ENCODE measurements at places on chromosomes 12 and 14.

- DNase-seq = no peak
- H3K4me3 ChIP-seq = no peak overlapping the region
- H3K4me1 ChIP-seq = peaks cover 8% of the 10 kb centered on the region
- H3K36me3 ChIP-seq = no peaks in the 10 kb centered on the region
- H3K27ac ChIP-seq = no peak overlapping the region
- H3K27me3 ChIP-seq = no peaks in the 10 kb centered on the region
Observed at GRCh38 chr14:100391724-100392123, 68.6 kb downstream of the SLC25A47 start.

DNA sequence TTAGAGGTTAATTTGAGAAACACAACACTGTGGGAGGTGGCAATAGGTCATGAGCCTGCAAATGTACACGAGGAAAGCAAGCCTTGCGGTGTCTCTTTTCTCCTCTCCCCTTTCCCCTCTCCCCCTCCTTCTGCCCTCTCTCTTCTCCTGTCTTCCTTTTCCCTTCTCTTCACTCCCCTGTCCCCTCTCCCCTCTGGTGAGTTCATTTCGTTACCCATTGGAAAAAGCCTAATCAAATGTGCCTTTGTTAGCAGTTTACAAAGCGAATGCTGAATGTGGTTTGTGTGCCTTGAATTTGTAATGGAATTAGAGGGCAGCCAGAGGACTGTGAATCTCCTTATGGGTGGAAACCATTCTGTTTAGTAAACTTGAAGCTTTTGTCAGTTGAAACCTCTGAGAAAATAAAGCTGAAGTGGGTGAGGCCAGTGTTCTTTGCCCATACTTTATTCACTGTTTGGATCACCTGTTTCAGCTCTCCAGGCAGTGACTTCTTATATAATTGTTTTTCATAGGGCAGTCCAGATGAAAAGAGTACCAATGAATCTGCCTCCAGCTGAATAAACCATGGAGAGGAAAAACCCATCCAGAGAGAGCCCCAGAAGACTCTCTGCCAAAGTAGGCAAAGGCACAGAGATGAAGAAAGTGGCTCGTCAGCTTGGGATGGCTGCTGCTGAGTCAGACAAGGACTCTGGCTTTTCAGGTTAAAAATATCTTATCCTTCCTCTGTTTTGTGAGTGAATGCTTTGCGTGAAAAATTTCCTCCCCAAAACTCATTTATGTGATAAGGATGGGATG, 7.3 kb downstream of the CIPC start:
- DNase-seq = no peak
- H3K4me1 ChIP-seq = no peaks in the 10 kb centered on the region
- H3K27me3 ChIP-seq = no peaks in the 10 kb centered on the region
- no peak overlapping the region for H3K4me3 ChIP-seq

- no peaks in the 10 kb centered on the region for H3K4me1 ChIP-seq
- no peak for DNase-seq
- H3K4me3 ChIP-seq = no peak overlapping the region
Observed at GRCh38 chr12:21678959-21679358, 21.3 kb upstream of the LDHB start.

DNA sequence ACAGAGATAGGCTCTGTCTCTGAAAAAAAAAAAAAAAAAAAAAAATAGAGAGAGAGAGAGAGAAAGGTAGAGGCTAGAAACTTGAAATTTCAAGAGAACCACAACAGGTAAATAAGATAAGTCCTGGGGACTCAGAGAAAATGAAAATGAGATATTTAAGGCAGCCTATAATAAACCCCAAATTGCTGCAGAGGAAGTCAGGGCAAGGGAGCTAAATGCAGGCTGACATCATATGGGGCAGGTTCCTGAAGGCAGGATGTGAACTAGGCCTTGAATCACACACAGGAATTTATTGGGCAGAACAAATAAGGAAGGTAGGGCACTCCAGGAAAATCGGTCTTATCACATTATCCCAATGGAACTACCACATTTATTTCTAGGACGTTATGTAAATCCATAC, 54.9 kb upstream of the NUDT4 start:
- H3K4me3 ChIP-seq = no peak overlapping the region
- no peaks in the 10 kb centered on the region for H3K27me3 ChIP-seq
- H3K4me1 ChIP-seq = no peaks in the 10 kb centered on the region
- H3K27ac ChIP-seq = no peak overlapping the region
- no peak for DNase-seq
- no peaks in the 10 kb centered on the region for H3K36me3 ChIP-seq

DNA sequence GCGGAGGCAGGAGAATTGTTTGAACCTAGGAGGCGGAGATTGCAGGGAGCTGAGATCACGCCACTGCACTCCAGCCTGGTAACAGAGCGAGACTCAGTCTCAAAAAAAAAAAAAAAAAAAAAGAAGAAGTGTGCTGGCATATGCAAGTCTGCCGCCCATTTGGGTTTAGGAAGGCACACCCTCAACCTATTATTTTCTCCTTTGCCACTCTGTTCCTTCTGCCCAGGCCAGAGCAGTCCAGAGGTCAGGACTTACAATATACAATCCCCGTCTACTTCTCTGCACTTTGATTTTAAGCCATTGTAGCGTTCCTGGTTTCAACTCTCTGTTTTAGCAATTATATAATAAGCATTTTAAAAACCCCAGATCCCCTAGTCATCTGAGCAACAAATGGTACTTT, 39.8 kb downstream of the CATSPERB start:
- no peaks in the 10 kb centered on the region for H3K27me3 ChIP-seq
- no peak overlapping the region for H3K4me3 ChIP-seq
- DNase-seq = no peak

GRCh38 chr12:132300789-132301722, 28.3 kb downstream of the GALNT9 start:
- no peaks in the 10 kb centered on the region for H3K4me1 ChIP-seq
- H3K27me3 ChIP-seq = no peaks in the 10 kb centered on the region
- H3K27ac ChIP-seq = no peak overlapping the region

GRCh38 chr14:56187736-56188135, 69.5 kb downstream of the PELI2 start:
- no peak for DNase-seq
- no peak overlapping the region for H3K4me3 ChIP-seq
- no peak overlapping the region for H3K27ac ChIP-seq

DNA sequence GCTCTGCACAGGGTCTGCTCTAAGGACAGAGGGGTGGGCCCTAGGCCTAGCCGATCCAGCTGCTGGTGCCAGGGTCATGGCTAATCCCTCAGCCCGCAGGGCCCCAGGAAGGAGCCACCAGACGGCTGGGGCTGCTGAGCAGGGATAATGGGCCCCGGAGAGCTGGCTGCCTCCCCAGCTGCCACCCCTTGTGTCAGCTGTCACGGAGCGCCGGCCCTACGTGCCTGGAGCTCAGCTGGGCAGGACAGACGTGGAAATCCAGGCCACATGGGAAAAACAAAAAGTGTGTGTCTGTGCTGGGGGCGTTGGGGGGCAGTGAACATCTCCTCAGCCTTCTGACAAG, 36.2 kb downstream of the CHGA start:
- no peaks in the 10 kb centered on the region for H3K27me3 ChIP-seq
- H3K4me1 ChIP-seq = no peaks in the 10 kb centered on the region
- H3K36me3 ChIP-seq = peaks cover 9% of the 10 kb centered on the region
- H3K4me3 ChIP-seq = no peak overlapping the region

- H3K36me3 ChIP-seq = no peaks in the 10 kb centered on the region
- peaks cover 8% of the 10 kb centered on the region for H3K27me3 ChIP-seq
- no peaks in the 10 kb centered on the region for H3K4me1 ChIP-seq
- no peak for DNase-seq
Observed at GRCh38 chr12:66187036-66187435, 2.0 kb upstream of the IRAK3 start.

DNA sequence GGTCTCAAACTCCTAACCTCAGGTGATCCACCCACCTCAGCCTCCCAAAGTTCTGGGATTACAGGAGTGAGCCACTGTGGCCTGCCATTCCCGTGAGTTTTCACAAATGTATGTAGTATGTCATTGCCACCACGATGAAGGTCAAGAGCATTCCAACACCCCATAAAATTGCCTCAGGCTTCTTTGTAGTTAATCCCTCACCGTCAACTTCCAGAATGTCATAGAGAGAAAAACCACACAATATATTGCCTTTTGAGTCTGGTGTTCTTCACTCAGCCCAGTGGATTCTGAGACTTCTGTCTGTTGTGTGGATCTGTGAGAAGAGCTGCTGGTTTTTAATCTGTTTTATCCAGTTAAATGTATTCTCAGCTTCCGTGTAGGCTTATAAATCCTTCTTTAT, 12.6 kb upstream of the CFAP251 start:
- no peak for DNase-seq
- H3K27ac ChIP-seq = no peak overlapping the region
- H3K4me1 ChIP-seq = no peaks in the 10 kb centered on the region
- peaks cover 56% of the 10 kb centered on the region for H3K36me3 ChIP-seq

DNA sequence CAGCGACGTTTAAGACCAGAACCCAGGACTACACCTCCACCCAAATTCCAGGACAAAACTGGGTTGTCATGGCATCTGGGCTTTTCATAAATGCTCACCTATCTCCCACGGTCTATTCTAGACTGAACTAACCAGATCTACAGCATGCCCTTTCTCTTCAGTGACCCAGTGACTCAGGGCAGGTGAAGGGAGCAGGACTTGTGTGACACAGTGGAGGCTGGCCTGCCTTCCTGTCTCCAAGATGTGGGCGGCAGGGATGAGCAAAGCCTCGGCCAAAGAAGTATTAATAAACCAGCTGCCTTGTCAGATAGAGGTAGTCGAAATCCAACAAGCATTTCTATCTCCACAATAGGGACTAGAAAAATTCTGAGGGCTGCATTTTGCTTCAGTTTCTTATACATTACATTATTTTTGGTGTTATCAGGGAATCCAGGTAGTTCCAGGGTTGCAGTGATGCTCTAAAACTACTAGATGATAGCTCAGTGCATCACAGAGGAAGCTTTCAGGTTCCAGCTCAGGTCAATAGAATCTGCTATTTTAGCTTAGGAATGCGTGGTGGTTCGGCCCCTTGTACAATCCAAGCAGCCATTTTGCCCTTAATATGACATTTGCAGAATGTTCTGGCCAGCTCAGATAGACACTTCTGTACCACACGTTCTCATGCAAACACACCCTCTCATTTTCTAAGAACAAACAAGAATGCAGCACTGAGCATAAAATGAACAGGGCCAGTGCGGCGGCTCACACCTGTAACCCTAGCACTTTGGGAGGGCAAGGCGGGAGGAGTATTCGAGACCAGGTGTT, 4.2 kb upstream of the GLRX5 start:
- no peaks in the 10 kb centered on the region for H3K27me3 ChIP-seq
- H3K27ac ChIP-seq = peak overlapping the region; percentile 35
- no peaks in the 10 kb centered on the region for H3K36me3 ChIP-seq
- no peak for DNase-seq
- peaks cover 54% of the 10 kb centered on the region for H3K4me1 ChIP-seq
- H3K4me3 ChIP-seq = no peak overlapping the region

DNA sequence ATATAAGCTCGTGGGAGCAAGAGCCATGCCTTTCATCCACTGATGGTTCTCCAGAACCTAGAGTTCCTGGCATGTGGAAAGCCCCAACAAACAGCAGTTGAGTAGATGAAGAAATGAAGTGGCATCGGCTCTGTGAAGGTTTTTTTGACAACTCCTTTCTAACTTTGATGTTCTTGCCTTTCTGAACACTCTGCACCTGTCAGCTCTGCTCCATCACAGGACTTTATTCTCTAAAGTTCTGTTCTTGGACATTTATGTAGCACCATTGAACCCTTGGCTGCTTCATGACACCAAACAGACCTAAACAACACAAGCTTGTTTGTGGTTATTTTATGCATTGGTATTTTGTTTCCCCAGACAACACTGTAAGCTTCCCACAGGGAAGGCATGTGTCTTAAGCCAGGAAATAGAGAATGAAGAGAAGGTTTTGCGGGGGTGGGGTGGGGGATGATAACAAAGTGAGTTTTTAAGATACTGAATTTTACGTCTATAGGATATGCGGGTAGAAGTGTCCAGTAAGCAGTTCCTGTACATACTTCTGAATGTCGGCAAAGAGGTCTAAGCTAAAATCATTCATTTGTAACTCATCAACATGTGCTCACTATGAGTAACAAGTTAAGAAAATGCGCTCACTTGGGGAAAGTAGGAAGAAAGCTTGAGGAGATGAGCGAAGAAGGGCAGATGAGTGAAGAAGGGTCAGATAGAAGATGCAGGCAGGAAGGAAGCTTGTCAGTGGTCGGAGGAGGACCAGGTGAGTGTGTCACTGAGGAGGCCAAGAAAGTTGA, 146.0 kb upstream of the PLEKHG7 start:
- no peaks in the 10 kb centered on the region for H3K27me3 ChIP-seq
- H3K27ac ChIP-seq = no peak overlapping the region

DNA sequence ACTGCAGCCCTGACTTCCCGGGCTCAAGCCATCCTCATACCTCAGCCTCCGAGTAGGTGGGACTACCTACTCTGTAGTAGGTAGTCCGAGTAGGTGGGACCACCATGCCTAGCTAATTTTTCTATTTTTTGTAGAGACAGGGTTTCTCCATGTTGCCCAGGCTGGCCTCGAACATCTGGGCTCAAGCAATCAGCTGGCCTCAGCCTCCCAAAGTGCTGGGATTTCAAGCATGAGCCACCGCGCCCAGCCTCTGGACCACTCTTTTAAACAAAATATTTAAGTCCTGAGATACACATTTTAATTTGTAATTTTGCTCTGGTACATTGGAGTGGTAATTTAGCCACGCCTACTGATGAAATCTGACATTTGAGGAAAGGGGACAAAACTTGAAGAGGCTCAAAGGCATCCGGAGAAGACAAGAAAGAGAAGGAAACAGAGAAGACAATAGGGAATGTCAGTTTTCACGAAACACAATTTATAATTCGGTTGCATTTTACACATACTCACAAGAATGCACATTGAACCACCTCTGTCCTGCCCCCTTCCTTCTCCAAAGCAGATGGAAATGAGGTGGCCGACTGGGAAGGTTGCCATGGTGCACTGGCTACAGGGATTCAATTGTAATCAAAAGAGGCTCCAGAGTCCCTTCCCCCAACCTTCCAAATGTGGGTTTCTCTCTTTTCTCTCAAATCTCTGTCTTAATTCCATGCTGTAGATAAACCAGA, 9.7 kb upstream of the TUBA1A start:
- H3K36me3 ChIP-seq = no peaks in the 10 kb centered on the region
- H3K4me1 ChIP-seq = peaks cover 3% of the 10 kb centered on the region
- H3K27ac ChIP-seq = no peak overlapping the region

DNA sequence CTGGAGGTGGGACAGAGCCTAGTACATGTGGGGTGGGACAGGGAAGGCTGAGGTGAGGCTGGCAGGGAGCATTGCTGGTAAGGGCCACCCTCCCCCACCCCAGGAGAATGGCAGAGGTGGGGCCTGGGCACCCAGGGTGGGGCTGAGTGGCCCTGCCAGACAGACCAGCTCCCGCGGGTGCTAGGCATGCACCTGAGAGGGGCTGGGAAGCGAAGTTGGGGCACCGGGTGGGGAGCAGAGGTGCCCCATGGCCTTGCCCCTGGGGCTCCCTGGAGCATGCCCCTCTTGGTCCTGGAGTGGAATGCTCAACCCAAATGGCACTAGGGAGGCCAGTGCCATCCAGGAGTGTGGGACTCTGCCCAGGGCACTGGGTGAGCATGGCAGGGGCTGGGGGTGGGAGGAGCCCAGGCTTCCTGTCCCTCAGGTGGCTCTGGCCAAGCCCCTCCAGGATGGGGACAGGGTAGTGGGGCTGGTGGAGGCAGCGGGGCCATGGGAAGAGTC, 1.3 kb downstream of the TNFAIP2 start:
- H3K27me3 ChIP-seq = no peaks in the 10 kb centered on the region
- H3K4me3 ChIP-seq = peak overlapping the region; percentile 60
- no peak overlapping the region for H3K27ac ChIP-seq
- no peaks in the 10 kb centered on the region for H3K36me3 ChIP-seq

- no peak overlapping the region for H3K27ac ChIP-seq
- no peaks in the 10 kb centered on the region for H3K36me3 ChIP-seq
- H3K27me3 ChIP-seq = no peaks in the 10 kb centered on the region
- no peak for DNase-seq
- no peaks in the 10 kb centered on the region for H3K4me1 ChIP-seq
- H3K4me3 ChIP-seq = no peak overlapping the region
Observed at GRCh38 chr12:65536876-65537681, 258.6 kb downstream of the MSRB3 start.
